ENCODE measurements at places on chromosomes 5 and 9.

DNA sequence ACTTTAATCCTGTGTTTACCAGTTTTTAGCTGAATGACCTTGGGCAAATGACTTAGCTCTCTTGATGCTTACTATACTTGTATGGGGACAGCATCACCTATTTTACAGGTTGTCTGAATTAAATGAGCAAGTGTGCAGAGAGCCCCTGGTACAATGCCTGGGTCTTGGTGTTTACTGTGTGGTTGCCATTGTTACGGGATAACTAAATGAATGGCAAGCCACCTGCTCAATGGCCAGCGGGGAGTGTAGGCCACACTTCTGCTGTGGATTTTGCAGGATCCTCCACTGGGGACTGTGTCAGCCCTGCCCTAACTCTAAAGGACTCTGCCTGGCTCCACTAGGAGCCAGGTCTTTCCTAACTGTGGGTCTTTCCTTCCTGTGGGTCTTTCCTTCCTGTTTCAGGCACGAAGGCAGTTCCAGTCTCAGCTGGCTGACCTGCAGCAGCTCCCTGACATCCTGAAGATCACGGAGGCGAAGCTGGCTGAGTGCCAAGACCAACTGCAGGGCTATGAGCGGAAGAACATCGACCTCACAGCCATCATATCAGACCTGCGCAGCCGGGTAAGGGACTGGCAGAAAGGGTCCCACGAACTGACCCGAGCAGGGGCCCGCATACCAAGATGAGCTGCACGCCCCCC is 10.3 kb upstream of the GLE1 start:
- DNase-seq = no peak

- DNase-seq = no peak
These were observed 1.2 kb upstream of the GALNT10 start for GRCh38 chr5:154189256-154189818.

- no peak for DNase-seq
These were observed 9.3 kb downstream of the TPPP start for GRCh38 chr5:683551-684481.

GRCh38 chr5:177330991-177331842 is 19.5 kb upstream of the MXD3 start:
- no peak for DNase-seq

- DNase-seq = no peak
These were observed 53.7 kb upstream of the BOD1 start for GRCh38 chr5:173670130-173670651.

GRCh38 chr5:165504674-165505073 is 1999.3 kb downstream of the MAT2B start:
- no peak for DNase-seq

- no peak for DNase-seq
These were observed 166.6 kb upstream of the S1PR3 start for GRCh38 chr9:88824711-88825110.

GRCh38 chr5:170297589-170298462 is at the start of gene LCP2:
Gene LCP2, minus strand, starts transcription at chr5:170297777. Its CDS starts 166 bp downstream, at chr5:170297611.
- DNase-seq = no peak

DNA sequence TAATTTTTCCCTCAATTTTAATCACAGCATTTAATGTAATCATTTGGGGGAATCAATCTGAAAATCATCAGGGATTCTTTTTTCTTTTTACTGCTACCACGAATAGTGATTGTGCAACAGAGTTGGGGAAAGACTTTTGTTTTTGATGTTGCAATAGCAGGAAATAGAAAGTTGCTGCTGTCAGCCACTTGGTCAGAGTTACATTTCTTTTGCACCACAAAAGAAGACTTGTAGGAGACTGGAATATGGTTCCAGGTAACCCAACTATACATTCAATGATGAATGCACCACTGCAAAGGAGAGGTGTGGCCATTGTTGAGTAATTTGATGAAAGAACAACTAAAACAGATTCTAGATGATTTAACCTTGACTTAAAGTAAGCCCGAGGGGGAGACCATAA is 46.3 kb upstream of the PALM2AKAP2 start:
- no peak for DNase-seq

DNA sequence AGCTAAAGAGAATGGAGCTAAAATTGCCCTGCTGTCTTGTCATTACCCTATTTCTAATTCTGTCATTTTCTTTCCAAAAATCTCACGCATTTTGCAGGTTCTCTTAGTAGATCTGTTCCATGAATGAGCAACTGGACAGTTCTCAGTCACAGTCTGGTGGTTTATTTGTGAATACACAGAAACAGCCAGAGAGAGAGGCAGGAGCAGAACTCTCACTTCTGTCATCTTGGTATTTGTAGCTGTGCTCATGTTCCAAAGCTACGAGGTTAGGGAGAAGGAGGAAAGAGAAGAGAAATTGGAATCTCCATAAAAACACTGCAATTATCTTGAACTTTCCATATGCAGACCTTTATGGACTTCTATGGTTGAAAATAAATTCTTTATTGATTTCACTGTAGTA is 118.0 kb upstream of the OR13F1 start:
- DNase-seq = no peak

DNA sequence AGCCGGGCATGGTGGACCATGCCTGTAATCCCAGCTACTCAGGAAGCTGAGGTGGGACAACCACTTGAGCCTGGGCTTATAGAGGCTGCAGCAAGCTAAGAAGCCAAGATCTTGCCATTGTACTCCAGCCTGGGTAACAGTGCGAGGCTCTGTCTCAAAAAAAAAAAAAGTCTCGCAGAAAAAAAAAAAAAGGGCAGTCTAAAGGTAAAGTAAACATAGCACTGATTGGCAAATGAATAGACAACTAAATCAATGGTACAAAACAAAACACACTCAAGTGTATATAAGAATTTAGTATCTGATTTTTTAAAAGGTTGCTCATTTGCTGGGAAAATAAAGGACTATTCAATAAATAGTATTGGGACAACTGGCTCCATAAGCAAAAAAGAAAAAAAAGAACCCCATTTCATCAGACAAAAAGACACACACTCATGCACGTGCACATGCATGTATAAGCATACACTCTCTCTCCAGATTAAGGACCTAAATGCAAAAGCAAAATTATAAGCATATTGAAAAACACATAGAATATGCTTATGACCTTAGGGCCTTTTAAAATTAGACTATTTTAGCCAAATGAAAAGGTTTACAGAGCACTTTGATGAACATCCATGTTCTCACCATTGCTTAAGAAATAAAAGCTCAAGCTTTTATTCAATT is 5.7 kb downstream of the IL6ST start:
- no peak for DNase-seq

- no peak for DNase-seq
These were observed 88.0 kb upstream of the RAPGEF1 start for GRCh38 chr9:131827821-131828369.

DNA sequence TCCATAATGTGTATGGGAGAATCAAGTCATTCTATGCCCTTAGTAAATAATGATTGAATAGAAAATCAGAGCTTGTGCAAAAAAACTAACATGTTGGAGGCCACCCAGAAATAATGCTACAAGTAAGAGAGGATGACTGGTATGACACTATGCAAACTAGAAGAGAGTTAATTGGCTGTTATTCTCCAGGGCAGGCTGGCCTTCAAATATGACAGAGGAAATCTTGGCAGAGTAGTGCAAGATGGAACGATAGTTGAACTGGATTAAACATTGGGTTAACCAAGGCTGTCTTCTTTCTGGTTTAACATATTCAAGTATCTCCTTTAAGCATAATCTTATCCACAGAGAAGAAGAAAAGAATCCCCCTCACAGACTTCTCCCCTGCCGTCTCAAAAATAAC is 196.1 kb downstream of the MPDZ start:
- DNase-seq = no peak

GRCh38 chr5:108101821-108102220 is 280.1 kb downstream of the FBXL17 start:
- no peak for DNase-seq

DNA sequence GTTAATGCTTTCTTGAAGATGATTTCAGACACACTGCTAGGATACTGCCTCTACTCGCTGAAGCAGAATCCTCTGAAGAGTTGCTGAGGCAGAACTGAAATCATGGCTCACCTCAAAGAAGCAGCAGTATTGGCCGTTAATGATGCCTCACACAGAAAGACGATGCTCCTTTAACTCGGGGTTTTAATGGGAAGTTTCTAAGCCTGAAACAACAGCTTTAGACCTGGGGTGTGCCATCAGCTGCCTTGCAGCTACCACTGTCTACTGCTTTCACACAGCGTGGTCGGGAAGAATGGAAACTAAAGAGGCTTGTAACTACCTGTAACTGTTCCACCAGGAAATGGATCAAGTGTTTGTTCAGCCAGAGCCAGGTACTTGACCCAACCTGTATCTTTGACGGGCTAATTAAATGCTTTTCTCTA is at the start of gene CTXN3:
Gene CTXN3 (plus strand): TSS at position 65 of the 422 bp plus-strand sequence. CDS start 8,440 bp downstream, outside the sequence.
- no peak for DNase-seq

DNA sequence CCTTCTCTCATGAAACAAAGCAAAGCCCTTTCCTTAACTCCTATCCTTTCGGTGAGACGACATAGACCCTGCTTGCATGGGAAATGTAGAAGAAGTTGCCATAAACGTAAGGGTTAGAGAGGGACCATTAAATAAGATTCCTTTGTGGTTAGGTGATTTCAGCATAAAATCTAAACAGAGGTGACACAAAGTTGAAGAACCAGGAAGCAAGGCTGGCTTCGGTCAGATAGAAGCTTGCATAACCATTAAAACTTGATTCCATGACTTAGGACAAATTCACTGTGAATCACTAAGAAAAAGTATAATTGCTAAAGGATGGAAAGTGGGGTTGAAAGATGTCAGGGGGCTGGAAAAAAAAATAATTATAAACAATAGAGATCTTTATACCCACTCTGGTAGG is 30.9 kb upstream of the ABLIM3 start:
- DNase-seq = no peak

DNA sequence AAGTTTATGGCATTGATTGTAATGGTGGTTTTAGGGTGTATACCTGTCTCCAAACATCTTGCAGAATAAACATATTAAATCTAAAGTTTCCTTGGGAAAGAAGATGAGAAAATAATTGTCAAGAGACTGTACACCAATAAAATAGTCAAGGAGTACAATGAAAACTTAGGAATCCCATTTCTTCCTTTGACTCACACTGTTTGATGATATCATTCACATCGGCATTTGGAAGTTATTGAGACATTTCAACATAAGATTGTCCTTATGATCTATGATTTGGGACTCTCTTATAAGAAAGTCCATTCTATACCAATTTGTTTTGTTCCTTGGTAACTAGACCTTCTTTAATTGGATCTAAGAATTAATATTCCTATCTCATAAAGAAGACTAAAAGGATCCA is 482.7 kb downstream of the RAB3C start:
- DNase-seq = no peak

DNA sequence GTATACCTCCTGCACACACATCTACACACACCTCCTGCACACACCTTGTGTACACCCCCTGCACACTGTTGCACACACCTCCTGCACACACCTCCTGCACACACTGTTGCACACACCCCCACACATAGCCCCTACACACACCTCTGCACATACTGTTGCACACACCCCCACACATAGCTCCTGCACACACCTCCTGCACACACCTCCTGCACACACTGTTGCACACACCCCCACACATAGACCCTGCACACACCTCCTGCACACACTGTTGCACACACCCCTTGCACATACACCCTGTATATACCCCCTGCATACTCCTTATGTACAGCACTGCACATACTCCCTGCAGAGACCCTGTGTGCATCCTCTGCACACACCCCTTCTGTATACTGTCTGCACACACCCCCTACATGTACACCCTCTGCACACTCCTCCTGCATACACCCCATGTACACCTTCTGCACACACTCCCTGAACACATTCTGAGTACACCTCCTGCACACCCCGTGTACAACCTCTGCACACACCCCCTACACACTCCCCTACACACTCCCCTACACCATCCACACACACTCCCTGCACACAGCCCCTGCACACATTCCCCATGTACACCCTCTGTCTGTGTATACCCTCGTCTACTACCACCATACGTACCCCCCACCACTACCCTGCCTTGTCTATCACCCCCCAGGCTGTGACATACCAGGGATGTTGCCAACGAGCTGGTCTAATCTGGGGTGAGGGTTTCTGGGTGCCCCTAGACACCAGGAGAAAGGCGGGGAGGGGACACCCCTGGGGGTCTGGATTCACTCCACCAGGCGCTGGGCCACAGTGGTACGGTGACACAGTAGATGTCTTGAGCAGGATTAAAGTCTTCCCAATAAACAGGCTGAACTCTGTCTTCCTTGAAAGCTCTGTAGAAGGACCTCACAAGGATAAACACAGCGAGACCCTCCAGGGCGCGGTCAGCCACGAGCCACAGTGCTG is 1.1 kb upstream of the CEP72 start:
- no peak for DNase-seq

DNA sequence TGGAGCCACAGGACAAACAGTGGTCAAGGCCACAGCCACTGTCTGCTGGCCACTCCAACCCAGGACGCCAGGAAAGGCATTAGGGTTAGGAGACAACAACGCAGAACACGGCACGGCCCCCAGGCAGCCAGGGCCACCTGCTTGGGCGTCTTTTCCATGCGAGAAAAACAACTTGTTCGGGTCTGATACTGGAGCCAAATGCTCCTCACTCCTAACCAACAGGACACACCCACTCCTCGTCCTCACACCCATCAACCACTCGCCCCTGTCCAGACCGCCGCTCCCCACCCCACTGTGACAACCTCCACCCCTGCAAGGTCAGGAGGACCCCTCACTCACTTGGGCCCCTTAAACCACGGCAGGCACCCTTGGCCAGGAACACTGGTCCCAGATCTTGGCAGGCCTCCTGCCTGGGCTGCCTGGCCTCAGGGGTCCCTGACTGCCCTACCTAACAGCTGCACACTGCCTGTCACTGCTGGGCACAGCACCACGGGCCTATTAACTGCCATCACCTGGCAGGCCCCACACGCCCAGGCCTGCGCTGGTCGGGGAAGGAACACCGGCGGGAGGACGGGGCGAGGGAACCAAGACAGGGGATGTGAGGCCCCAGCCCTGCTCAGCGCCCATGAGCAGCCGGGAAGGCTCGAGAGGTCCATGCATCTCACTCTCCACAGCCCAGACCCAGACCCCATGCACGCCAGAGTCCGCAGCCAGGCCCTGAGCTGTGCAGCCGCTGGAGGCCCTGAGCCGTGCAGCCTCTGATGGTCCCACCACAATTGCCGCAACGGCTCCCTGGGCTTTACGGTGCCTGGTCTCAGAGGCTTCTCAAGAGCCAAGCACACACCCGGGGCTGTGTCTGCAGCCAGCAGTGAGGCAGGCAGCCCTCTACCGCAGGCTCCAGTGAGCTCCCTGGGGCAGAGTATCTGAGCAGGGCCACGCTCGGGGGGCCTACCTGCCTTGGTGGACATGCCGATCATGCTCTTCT is 13.8 kb downstream of the CLPTM1L start:
- DNase-seq = no peak

GRCh38 chr5:27144456-27144855 is 106.1 kb upstream of the CDH9 start:
- no peak for DNase-seq

DNA sequence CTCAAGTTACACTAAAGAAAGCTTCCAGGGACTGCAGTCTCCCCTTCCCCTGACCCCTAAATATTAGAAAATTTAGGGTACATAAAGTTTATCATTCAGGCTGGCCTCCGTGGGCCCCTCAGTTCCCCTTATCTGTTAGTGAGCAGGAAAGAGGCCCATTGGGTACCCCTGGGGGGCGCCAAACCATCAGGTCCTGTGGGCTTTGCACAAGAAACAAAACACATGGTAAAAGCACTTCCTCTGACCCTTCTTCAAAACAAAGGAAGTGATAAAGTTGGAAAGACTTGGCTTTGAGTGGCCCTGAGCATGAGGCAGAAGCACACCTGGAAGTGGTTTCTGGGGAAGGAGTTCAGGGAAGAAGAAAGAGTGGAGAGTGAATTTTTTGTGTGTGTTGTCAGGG is 213.0 kb downstream of the SMARCA2 start:
- DNase-seq = no peak
